ENCODE measurements at places on chromosomes 6 and 20. TPM values are rescaled to one million over a fixed set of nuclear protein-coding genes. Genes with fewer than 3 reads are reported as not detected.

HMGA1 gene
- total RNA-seq = 112 TPM

TRIM31 gene
- 96.0 TPM for total RNA-seq

RRBP1 gene
- total RNA-seq = 219 TPM

ARMH2 gene
- total RNA-seq = not detected

ADGRB3 gene
- 20.5 TPM for total RNA-seq

TUBB2B gene
- 6.0 TPM for total RNA-seq

GNAS-AS1 gene
- total RNA-seq = 1.1 TPM

LY6G6D gene
- total RNA-seq = not detected

MOG gene
- not detected for total RNA-seq

- H3K27me3 ChIP-seq = no peaks in the 10 kb centered on the region
- H3K4me1 ChIP-seq = no peaks in the 10 kb centered on the region
- no peak overlapping the region for H3K4me3 ChIP-seq
- H3K36me3 ChIP-seq = peaks cover 39% of the 10 kb centered on the region
- peak; percentile 46 for DNase-seq
Observed at GRCh38 chr20:44979090-44979621, 12.8 kb downstream of the STK4 start.

DNA sequence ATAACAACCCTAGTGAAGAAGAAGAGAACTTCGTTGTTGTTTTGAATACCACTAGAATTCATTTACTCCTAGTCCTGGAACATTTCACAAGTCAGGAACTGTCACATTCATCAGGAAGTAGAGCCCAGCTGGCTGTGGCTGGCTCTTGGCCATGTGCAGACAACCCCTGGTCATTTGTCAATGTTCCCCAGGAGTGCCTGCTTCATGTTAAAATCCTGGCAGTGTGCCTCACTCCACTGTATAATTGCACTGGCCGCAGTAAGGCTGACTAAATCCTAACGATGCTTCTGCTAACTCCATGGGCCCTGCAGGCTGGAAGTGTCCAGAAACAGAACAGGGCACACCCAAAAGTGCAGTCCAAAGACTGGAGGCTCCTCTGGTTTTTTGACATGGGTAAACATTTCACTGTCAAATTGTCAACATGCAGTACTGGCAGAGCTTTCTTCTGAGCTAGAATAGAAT, 41.5 kb upstream of the ADGRF1 start:
- no peaks in the 10 kb centered on the region for H3K27me3 ChIP-seq
- H3K36me3 ChIP-seq = no peaks in the 10 kb centered on the region
- H3K4me1 ChIP-seq = peaks cover 10% of the 10 kb centered on the region
- peak; percentile 88 for DNase-seq
- H3K27ac ChIP-seq = peak overlapping the region; percentile 76

GRCh38 chr20:19976595-19977372, 40.4 kb upstream of the NAA20 start:
- H3K27ac ChIP-seq = peak overlapping the region; percentile 90
- no peak for DNase-seq
- no peaks in the 10 kb centered on the region for H3K27me3 ChIP-seq
- no peak overlapping the region for H3K4me3 ChIP-seq
- H3K36me3 ChIP-seq = no peaks in the 10 kb centered on the region

DNA sequence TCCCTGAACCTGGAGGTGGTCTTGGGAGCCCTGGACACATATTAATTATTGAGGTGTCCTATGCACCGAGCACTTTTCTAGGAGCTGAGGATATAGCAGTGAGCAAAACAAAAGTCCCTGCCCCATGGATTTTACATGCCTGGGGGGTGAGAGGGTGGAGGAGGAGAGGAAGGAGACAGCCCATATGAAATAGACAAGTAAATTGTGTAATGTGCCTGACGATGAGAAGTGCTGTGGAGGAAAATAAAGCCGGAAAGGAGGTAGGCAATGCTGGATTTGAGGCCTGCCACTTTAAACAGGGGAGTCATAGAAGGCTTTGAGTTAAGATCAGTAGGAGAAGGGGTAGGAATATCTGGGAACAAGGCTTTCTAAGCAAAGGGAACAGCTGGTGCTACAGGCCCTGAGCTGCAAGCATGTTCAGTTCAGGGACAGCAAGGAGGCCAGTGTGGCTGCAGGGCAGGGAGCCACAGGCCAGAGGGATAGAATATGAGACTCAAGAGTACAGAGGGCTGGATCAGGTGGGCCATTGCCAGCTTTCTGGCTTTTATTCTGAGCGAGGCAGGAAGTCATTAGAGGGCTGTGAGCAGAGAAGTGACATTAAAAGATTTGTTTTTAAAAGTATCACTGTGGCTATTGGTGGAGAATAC, 19.1 kb upstream of the MYLIP start:
- no peak overlapping the region for H3K27ac ChIP-seq
- no peaks in the 10 kb centered on the region for H3K36me3 ChIP-seq
- no peak for DNase-seq
- H3K4me3 ChIP-seq = no peak overlapping the region
- no peaks in the 10 kb centered on the region for H3K27me3 ChIP-seq
- peaks cover 5% of the 10 kb centered on the region for H3K4me1 ChIP-seq

GRCh38 chr6:11833626-11834592, 55.3 kb upstream of the ADTRP start:
- no peak overlapping the region for H3K4me3 ChIP-seq
- peak overlapping the region; percentile 62 for H3K27ac ChIP-seq
- H3K36me3 ChIP-seq = no peaks in the 10 kb centered on the region
- DNase-seq = peak; percentile 50
- H3K4me1 ChIP-seq = no peaks in the 10 kb centered on the region
- H3K27me3 ChIP-seq = no peaks in the 10 kb centered on the region

DNA sequence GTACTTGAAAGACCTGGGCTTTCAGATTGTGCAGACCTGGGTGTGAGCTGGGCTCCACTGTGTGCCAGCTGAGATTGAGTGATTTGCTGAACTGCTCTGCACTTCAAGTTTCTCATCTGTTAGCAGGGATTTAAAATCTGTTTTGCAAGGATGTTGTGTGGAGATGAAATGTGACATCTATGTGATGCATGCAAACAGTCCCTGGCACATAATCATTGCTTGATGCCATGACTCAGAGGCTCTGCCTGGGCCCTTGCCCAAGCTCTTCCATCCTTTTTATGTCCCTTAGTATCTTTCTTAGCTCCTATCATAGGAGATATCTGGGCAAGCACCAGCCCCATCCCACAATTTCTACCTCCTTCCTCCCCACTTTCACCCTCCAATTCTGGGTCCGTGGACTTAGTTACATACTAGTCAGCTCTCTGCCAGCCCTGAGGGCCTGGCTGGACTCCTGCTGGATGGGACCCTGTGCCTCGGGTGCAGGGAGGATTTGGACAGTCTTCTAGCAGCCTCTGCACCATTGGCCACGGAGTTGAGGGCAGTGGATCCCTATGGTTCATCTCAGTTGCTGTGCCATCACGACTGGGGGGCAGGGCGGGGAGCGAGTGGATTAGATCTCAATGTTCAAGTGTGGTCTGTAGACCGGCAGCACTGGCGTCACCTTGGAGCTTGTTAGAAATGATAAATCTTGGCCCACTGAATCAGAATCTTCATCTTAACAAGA, 103.6 kb downstream of the MAP3K7 start:
- H3K27me3 ChIP-seq = no peaks in the 10 kb centered on the region
- H3K36me3 ChIP-seq = no peaks in the 10 kb centered on the region
- H3K27ac ChIP-seq = no peak overlapping the region
- H3K4me1 ChIP-seq = no peaks in the 10 kb centered on the region

- no peak overlapping the region for H3K27ac ChIP-seq
- H3K36me3 ChIP-seq = no peaks in the 10 kb centered on the region
- DNase-seq = no peak
- H3K4me1 ChIP-seq = no peaks in the 10 kb centered on the region
- no peaks in the 10 kb centered on the region for H3K27me3 ChIP-seq
Observed at GRCh38 chr20:20895537-20895936, 183.1 kb upstream of the RALGAPA2 start.

- no peak overlapping the region for H3K4me3 ChIP-seq
- H3K27ac ChIP-seq = no peak overlapping the region
- DNase-seq = no peak
- peaks cover 6% of the 10 kb centered on the region for H3K4me1 ChIP-seq
- H3K36me3 ChIP-seq = no peaks in the 10 kb centered on the region
Observed at GRCh38 chr6:125205931-125206330, 52.4 kb downstream of the TPD52L1 start.

- peaks cover 26% of the 10 kb centered on the region for H3K4me1 ChIP-seq
- no peak for DNase-seq
- H3K36me3 ChIP-seq = no peaks in the 10 kb centered on the region
- H3K4me3 ChIP-seq = no peak overlapping the region
- H3K27ac ChIP-seq = no peak overlapping the region
Observed at GRCh38 chr20:63836458-63837344, 5.6 kb upstream of the ZBTB46 start.

DNA sequence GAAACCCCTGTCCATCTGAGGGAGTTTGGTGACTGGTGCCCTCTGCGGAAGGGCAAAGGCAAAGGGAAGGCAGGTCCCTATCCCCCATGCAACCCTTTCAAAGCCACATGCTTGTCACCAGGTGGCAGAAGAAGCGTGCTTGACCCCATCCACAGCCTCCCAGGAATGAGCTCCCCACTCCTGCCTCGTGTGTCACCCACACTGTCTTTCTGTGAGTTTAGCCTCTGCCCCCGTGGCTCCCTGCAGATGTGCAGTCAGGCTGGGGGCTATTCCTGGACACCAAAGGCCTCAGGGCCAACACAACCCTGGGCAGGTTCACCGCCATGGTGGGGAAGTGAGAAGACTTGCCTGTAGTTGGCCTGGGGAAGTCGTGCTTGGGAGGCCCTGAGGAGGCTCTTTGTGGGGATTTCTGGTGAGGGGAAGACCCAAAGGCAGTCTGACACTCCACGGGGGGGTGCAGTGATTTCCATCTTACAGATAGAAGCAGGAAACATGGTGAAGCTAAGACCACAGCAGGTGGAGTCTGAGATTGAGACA, 16.6 kb upstream of the PCMTD2 start:
- no peak overlapping the region for H3K4me3 ChIP-seq
- no peaks in the 10 kb centered on the region for H3K4me1 ChIP-seq
- DNase-seq = no peak
- no peak overlapping the region for H3K27ac ChIP-seq
- no peaks in the 10 kb centered on the region for H3K36me3 ChIP-seq
- H3K27me3 ChIP-seq = peaks cover 5% of the 10 kb centered on the region

DNA sequence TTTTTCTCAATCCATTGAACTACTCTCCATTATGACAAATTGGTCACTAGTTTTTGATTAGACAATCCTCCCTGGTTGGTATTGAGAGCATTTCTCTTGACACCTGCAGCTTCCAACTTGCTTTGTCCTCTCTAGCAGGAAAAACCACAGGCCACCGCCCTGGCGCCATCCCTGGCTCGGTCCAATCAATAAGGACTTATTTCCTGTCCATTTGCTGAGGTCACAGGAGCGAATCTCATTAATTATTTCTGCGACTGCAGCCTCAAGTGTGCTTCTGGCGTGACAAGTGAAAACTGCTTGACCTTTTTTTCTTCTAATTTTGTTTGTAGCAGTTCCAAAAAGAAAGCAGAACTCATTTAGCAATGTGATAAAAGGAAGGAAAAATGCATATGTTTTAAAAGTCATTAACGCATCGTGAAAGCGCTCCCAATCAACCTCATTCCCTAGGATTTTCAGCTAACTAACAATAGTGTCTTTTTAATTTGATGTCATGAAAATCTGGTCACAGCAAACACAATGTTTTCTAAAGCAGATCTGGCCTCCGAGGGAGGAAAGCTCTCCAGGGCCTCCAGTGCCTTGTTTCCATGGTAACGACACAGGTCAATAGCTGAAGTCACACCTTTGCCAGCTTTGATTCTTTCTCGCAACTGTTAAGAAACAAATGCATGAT, 39.0 kb upstream of the BEND3 start:
- H3K36me3 ChIP-seq = no peaks in the 10 kb centered on the region
- H3K27ac ChIP-seq = peak overlapping the region; percentile 74
- DNase-seq = peak; percentile 26
- no peaks in the 10 kb centered on the region for H3K27me3 ChIP-seq
- H3K4me3 ChIP-seq = no peak overlapping the region

- no peak overlapping the region for H3K27ac ChIP-seq
- H3K4me1 ChIP-seq = peaks cover 11% of the 10 kb centered on the region
- H3K27me3 ChIP-seq = no peaks in the 10 kb centered on the region
- no peak for DNase-seq
Observed at GRCh38 chr6:109488001-109488400, 5.0 kb upstream of the ZBTB24 start.

DNA sequence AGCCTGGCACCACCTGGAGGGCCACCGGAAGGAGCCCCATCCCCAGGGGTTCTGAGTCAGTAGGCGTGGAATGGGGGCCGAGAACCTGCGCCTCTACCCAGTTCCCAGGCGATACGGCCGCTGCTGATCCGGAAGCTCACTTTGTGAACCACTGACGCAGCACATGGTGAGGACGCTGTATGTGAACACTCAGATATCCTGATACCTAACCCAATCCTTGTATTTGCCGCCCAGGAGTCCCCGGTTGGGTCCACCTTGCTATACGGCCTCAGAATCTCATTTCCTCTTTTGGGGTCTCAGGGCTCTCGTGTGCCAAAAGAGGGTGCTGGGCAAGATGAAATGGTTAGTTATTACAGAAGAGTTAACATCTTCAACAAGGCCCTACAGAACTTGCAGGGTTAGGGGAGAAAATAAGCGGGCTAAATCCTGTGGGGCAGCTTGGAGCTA, 604 bp upstream of the RAB5IF start:
- no peaks in the 10 kb centered on the region for H3K27me3 ChIP-seq
- H3K4me3 ChIP-seq = peak overlapping the region; percentile 95
- H3K36me3 ChIP-seq = no peaks in the 10 kb centered on the region
- peak; percentile 66 for DNase-seq

DNA sequence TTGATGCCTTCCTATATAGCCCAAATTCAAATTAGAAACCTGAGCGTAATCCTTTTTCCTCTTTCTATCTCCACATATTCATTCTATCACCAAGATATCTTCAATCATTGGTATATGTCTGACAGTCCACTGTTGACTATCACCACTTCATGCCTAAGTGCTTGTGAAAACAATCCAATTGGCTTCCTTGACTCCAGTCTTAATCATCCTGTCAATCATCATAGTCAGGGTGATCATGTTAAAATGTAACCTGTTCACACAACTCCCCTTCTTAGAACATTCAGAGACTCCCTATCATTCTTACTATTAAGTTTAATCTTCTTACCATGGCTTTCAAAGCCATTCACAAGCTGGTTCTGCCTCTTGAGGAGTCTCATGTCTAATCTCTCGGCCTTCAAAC, 616.7 kb downstream of the PHF3 start:
- no peaks in the 10 kb centered on the region for H3K36me3 ChIP-seq
- no peak overlapping the region for H3K27ac ChIP-seq
- no peak overlapping the region for H3K4me3 ChIP-seq
- no peak for DNase-seq
- no peaks in the 10 kb centered on the region for H3K27me3 ChIP-seq
- H3K4me1 ChIP-seq = no peaks in the 10 kb centered on the region

- DNase-seq = no peak
- H3K36me3 ChIP-seq = no peaks in the 10 kb centered on the region
- H3K27me3 ChIP-seq = peaks cover 50% of the 10 kb centered on the region
- no peak overlapping the region for H3K4me3 ChIP-seq
- no peak overlapping the region for H3K27ac ChIP-seq
Observed at GRCh38 chr20:63826753-63827152, 4.3 kb downstream of the ZBTB46 start.

- no peaks in the 10 kb centered on the region for H3K27me3 ChIP-seq
- no peak overlapping the region for H3K27ac ChIP-seq
- H3K4me3 ChIP-seq = no peak overlapping the region
- DNase-seq = no peak
- H3K36me3 ChIP-seq = no peaks in the 10 kb centered on the region
Observed at GRCh38 chr20:60690771-60691170, 561.3 kb upstream of the CDH4 start.

Measured in transverse colon (tissue), 4 donors.